Large intestine (tissue), 12 donors: ENCODE measurements at places on chromosomes 12 and 14. TPM values are rescaled to one million over a fixed set of nuclear protein-coding genes. Genes with fewer than 3 reads are reported as not detected.

Gene KRR1
- polyA plus RNA-seq: 43.8 TPM

- no peak overlapping the region for H3K4me3 ChIP-seq
- no peak overlapping the region for H3K27ac ChIP-seq
- DNase-seq: peak; percentile 13
These were observed 9.7 kb upstream of the TUBA1A start for GRCh38 chr12:49198431-49199155.

DNA sequence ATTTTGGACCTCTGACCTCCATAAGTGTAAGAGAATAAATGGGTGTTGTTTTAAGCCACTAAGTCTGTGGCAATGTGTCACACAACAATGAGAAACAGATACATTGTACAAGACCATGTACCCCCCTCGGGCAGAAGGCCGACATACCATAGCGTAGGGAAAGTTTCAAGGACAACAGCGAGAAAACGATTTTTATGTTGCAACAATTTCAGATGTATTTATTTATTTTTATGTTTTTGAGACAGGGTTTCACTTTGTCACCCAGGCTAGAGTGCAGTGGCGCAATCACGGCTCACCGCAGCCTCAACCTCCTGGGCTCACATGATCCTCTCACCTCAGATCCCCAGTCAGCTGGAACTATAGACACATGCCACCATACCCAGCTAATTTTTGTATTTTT, 136.4 kb upstream of the NCOR2 start:
- no peaks in the 10 kb centered on the region for H3K36me3 ChIP-seq
- H3K27ac ChIP-seq: no peak overlapping the region
- no peaks in the 10 kb centered on the region for H3K4me1 ChIP-seq
- DNase-seq: no peak
- no peaks in the 10 kb centered on the region for H3K27me3 ChIP-seq

DNA sequence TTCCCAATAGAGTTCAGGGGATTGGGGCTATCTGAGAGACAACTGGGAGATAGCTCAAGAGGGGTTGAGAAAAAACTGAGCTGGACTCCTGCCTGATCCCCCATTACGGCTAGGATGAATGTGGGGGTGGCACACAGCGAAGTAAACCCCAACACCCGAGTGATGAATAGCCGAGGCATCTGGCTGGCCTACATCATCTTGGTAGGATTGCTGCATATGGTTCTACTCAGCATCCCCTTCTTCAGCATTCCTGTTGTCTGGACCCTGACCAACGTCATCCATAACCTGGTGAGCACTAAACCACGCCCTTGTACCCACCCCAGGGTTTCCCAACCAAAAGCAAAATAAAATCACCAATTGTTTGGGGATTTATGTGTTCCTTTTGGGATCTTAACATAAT, 1.0 kb downstream of the ORMDL2 start:
- H3K27ac ChIP-seq: no peak overlapping the region
- no peaks in the 10 kb centered on the region for H3K27me3 ChIP-seq
- DNase-seq: no peak
- peaks cover 45% of the 10 kb centered on the region for H3K36me3 ChIP-seq
